ENCODE measurements at places on chromosomes 11 and 22.

DNA sequence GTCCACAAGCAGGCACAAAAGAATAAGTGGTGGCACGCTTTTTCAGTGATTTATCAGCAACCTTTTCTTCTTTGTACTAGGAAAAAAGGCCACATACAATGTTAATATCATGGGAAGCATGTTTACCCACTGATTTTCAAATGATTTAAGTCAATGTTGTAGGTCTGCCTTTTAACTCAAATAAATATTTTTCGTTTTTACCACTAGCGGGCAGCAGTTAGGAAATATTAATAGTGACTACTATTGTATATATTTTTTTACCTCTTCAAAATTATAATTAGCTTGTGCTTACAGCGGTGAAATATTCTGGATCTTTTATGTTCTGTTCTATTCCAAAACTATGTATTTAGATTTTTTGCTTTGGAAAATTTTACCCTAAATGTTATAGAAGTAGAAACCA lies 6.4 kb upstream of the SLC17A6 start:
- DNase-seq, result no peak

GRCh38 chr11:128917144-128917724 lies 25.4 kb downstream of the TP53AIP1 start:
- peak; percentile 84 for DNase-seq

DNA sequence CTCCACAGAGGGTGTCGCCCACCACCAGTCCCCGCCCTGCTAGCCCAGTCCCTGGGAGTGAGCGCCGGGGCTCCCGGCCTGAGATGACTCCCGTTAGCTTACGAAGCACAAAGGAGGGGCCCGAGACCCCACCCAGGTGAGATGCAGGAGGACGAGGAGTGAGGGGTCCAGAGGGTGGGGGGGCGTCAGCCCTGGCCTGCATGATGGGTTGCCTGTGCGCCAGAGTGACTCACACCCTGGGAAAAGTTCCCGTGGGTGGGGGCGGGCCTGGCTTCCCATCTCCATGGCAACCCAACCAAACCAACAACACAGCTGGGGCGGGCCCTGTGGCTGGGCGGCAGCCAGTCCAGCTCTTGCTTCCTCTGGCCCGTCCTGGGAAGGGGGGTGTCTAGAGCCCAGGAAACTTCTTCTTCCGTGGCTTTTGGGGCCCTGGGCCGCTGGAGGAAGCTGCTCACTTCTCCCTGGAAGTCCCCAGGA lies 4.5 kb downstream of the GAS2L1 start:
- DNase-seq, result peak; percentile 99

DNA sequence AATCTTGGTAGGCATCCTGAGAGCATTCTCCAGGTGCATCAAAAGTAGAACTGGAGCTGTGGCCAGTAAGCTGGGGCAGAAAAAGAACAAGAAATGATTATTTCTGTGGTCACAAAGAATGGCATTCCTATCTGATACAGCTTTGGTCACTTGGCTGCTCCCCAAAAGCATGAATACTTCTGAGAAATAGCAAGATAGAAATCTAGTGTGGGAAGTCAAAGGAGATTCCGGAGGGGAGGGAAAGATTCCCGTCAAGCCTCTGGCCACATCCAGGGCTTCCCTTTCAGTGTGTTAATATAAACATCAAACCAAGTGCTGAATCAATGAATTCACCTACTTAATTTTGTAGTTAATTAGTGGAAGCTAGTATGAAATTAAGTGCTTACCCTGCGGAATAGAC lies 1185.4 kb downstream of the LRRC4C start:
- DNase-seq, result no peak

DNA sequence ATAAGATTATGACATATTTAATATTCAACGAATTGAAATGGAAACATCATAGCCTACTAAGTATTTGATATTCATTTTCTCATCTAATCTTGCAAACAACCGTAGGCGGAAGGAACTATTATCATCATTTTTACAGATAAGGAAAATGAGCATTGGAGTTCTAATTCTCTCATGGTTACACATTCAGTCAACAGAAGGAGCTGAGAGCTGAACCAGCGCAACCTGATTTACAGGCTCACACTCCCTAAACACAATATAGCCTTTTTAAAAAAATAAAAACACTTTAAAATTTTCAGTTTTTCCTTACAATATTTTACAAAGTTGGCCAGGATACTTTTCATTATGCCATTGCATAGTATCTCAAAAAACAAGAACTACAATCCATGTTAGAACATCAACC lies 74.8 kb downstream of the APOL5 start:
- DNase-seq, result no peak

- DNase-seq, result no peak
These were observed 34.8 kb downstream of the MYH9 start for GRCh38 chr22:36352803-36353507.

DNA sequence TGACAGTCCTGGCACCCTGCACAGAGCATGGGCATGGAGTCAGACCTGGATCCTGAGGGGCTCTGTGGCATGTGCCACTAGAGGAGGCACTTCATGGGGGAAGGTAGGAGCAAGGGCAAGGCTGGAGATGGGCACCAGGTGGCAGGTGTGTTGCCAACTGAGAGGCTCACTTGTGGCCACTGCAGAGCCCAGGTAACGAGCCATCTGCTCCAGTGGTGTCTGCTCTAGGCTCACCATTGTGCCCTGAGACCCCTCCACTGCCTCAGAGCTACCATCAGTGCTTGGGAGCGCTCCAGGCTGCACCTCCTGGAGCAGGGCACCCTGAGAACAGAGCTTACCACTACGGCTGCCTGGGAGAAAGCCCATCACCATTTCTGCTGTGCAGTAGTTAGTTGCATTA lies 1.3 kb upstream of the ZDHHC8 start:
- no peak for DNase-seq

GRCh38 chr11:87033561-87033960 lies 4.2 kb upstream of the TMEM135 start:
- peak; percentile 2 for DNase-seq

DNA sequence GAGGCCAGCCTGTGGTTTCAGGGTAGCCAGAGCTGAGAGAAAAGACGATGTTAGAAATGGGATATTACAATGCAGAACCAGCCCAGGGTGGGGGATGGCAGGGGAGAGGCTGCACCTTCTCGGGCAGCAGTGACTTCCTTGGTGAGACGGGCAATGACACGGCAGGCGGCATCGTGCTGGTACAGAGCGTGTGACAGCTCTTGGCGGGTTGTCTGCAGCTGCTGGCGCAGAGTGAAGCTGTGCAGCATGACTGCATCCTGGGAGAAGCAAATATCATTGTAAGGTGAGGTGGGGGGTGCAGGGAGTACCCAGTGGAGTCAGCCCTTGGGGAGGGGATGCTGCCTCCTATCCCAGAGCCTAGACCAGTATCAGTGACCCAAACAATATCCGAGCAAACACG lies 3.8 kb downstream of the PRPF19 start:
- no peak for DNase-seq

All from suppressor macrophage treated with lipopolysaccharide for 1 hour (primary cell).